ENCODE measurements at places on chromosomes 3 and 15.

DNA sequence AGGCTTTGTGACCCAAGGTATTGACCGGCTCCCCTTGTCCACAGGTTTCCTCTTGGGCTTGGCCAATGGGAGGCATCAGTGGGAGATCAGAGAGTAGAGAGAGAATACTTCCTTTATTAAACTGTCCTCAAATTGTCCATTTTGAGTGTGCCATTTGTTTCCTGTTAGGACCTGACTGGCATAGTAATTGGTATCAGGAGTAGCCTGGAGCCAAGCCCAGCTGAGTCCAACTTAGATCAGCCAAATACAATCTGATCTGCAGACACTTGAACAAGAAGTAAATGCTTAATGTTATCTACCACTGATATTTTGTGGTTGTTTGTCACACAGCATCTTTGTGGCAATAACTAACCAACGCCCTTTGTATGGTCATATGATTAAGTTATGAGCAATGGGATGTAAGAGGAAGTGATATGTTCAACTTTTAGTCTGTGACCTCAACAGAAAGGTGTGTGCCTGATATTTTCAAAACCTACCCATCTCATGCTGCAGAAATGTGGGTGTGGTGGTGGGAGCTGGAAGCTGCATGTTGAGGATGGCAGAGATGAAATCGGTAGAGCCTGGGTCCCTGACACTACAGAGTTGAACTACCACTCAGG is 13.3 kb downstream of the MYD88 start:
- no peak for DNase-seq

DNA sequence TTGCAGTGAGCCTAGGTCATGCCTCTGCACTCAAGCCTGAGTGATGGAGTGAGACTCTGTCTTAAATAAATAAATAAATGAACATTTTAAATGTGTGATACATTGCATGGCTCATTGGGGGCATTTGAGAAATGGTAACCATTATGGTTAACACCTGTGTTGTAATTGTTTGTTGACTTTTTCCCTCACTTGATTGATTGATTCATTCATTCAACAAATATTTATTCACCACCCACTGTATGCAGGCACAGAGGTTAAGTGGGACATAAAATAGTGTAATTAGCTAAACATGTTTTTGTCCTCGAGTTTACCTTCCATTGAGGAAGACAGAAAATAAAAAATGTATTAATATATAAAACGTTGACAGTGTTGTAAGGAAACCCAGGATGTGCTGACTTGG is 127.1 kb upstream of the ANKRD28 start:
- no peak for DNase-seq

DNA sequence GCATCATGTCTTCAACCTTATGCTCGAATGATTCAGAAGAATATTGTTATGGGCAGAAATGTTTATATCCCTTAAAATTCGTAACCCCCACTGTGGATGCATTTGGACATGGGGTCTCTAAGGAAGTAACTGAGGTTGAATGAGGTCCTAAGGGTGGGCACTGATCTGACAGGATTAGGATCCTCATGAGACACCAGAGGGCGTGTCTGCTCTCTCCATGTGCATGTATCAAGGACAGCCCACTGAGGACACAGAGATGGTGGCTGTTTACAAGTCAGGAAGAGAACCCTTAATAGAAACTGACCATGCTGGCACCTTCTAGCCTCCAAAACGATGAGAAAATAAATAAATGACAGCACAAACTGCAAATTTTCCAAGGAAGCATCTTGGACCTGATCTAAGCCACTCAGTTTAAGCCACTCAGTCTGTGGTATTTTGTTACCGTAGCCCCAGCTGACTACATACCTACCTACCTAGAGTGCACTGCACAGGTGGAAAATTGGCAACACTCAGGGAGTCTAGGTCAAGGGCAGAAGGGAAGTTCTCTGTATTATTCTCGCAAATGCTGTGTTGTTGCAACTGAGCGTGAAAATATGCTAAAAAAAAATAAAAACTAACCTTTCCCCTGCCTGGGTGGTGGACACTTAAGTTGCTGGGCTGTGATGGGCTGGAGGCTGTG is 126.6 kb downstream of the TJP1 start:
- DNase-seq = no peak

- DNase-seq = peak; percentile 75
Observed at GRCh38 chr3:50347187-50347813, 1.8 kb upstream of the ZMYND10 start.

GRCh38 chr3:59386165-59386564 is 336.3 kb upstream of the CFAP20DC start:
- peak; percentile 63 for DNase-seq

- DNase-seq = no peak
Observed at GRCh38 chr15:68852461-68852860, 31.8 kb upstream of the ANP32A start.

- DNase-seq = no peak
Observed at GRCh38 chr3:138438896-138439295, 4.5 kb downstream of the ESYT3 start.

- no peak for DNase-seq
Observed at GRCh38 chr3:155184011-155184410, 103.9 kb downstream of the MME start.

DNA sequence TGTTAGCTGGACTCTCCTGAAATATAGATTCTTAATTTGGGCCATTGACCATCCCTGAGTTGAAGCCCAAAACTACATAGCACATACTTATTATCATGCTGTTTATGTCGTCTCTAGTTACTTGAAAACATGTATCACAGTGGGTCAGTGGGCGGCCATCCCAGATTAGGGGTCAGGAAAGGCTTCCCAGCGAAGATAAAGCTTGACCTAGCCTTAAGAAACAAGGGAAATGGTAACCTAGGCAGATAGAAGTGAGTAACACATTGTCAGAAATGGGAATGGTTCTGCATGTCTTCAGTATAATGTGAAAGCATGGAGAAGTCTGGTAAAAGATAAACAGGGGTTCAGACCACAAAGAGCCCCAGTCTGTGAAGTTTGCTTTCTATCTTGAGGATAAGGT is 124.7 kb downstream of the C3orf70 start:
- no peak for DNase-seq

GRCh38 chr3:194824701-194825111 is 139.0 kb downstream of the FAM43A start:
- DNase-seq = no peak

- no peak for DNase-seq
Observed at GRCh38 chr3:64748244-64748904, 60.6 kb upstream of the ADAMTS9 start.

DNA sequence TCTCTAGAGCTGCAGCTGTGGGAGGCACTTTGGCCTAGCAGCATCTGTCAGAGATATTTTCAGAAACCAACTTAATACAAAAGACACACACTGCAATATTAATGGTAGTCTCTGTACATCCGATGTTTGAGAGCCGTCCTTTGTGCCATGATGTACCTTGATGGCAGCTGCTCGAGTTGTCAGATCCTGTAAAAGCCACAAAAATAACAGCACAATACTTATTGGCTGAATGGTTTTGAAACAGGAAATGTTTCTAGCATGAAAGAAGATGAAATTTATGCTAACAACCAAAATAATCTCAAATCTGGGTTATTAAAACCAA is 445.5 kb upstream of the TBL1XR1 start:
- DNase-seq = no peak

DNA sequence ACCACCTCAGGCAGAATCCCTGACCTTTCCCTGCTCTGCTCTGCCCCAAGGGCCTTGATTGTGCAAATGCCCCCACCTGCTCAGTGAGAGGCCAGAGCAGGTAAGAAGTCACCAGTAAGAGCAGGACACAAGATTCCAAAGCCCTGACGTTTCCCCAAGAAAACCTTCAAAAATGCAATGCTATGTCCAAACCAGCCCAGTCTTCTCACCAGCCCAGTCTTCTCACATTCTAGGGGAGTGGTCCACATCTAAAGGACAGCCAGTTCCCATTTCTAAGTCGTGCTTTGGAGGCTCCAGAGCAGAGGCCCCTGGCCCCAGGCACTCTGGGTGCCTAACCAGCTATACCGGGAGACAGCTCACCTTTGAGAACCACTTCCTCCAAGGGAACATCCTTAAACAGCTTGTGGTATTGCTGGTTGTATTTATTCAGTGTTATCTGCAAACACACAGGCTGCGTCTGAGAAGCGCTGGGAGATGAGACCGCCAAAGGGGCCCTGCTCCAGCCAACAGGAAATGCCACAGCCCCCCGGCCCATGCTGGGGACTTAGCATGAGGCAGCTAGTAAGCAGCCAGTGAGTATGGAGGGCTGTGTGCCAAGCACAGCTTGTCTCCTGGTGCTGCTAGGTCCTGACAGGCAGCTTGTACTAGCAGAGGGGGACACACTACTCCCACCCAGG is 29.3 kb downstream of the GRAMD2A start:
- DNase-seq = no peak

GRCh38 chr15:78065284-78065872 is 12.1 kb downstream of the TBC1D2B start:
- DNase-seq = no peak

- DNase-seq = no peak
Observed at GRCh38 chr3:160796813-160797164, 40.8 kb downstream of the PPM1L start.

GRCh38 chr15:68525815-68526214 is 53.0 kb upstream of the CORO2B start:
- DNase-seq = no peak

- no peak for DNase-seq
Observed at GRCh38 chr3:12472796-12473195, 11.5 kb upstream of the TSEN2 start.

DNA sequence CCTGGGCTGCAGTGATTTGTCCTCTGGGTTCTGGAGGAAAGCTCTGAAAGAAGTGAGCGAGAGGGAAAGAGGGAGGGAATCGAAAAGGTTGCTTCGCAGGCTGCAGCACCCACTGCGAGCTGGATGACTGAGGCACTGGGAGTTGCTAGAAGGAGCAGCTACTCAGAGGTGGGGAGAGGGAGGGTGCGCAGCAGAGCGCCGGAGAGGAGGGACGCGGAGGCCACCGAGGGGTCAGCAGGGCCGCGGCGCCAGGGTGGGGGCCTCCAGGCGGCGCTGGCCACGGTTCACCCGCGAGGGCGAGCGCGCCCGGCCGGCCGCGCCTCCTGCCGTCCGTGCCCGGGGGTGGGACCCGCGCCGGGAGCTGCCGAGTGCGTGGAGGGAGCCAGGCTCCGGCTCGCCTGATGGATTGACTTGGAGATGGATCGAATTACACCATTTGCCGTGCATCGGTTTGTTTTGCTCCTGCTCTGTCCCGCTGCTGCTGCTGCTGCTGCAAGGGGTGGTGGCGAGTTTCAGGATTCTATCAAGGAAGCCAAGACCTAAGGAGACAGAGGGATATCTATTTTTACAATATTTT is at the start of gene SEMA6D:
TSS of gene SEMA6D (plus strand) at position 470 of the 577 bp plus-strand sequence. CDS start 42,294 bp downstream, outside the sequence.
- peak; percentile 44 for DNase-seq

DNA sequence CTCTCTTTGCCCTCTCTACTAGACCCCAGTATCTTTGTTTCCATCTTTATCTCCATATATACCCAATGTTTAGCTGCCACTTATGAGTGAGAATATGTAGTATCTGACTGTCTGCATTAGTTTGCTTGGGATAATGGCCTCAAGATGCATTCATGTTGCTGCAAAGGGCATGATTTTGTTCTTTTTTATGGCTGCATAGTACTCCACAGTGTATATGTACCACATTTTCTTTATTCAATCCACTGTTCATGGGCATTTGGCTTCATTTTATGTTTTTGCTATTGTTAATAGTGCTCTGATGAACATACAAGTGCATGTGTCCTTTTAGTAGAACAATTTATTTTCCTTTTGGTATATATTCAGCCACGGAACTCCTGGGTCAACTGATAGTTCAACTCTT is 671.5 kb upstream of the GRM7 start:
- no peak for DNase-seq

DNA sequence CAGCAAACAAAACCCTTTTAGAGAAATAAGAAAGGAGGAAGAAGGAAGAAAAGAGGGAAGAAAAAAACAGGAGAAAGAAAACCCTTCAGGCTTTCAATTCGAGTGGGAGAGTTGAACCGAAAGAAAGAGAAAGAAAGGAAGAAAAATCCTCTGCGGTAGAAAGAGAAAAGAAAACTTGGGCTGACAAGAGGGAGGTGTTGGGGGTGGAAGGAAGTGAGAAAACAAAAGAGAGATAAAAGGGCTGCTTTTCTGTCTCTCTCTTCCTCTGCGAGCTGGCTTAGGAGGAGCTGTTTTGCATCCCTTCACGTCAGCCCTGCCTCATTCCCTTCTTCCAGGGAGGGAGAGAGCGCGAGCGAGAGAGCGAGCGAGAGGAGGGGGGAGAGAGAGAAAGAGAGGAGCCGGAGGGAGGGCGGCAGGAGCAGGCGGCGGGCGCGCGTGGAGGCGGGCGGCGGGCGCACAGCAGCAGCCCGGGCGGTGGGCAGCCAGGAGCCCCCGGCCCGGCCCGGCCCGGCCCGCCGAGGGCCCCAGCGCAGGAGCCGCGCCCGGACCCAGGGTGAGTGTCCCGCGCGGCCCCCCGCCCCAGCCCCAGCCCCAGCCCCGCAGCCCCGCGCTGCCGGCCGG is at the start of gene ZNF710:
TSS of gene ZNF710 (plus strand) at position 263 of the 621 bp plus-strand sequence. CDS start 65,814 bp downstream, outside the sequence.
- peak; percentile 87 for DNase-seq

GRCh38 chr15:34900748-34901147 is 68.8 kb downstream of the AQR start:
- DNase-seq = no peak

DNA sequence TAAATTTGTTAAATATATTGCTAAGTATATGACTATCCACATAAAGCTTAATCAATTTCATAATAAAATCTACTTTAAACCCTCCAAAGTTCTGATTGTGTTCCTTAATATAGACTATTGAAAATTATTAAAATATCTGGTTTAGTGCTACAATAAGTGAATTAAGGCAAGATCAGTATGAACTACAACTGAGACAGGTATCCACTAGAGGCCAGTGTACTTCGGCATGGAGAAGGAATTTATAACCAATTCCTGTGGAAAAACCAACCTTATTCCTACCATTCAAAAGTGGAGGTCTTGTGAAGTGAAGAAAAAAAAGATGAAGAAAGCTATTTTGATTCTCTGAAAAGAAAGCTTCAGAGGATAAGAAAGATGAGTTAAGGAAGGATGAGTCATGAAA is 237.7 kb downstream of the SUCLG2 start:
- DNase-seq = no peak

GRCh38 chr15:29968895-29969561 is 113.7 kb upstream of the GOLGA8J start:
- no peak for DNase-seq

- DNase-seq = no peak
Observed at GRCh38 chr3:112793326-112794081, 53.2 kb downstream of the CD200R1L start.

GRCh38 chr3:141049681-141050080 is 1.5 kb upstream of the SPSB4 start:
- no peak for DNase-seq

DNA sequence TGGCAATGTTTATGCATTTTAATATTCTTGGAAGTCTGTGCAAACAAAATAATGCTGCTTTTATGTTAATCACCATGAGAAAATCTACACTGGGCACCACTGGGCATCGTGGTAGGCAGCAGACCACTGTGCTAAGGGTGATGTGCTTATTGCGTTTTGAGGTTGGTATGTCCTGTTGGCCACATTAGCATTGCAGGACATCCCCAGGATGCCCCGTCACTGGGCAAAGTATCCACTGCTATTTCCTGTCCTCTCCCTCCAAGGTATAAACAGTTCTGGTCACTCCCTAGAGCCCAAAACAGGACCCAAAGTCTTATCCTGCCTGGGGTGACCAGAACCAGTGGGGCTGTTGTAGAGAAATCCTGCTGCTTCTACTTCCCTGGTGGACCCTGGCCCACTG is 284.2 kb upstream of the ROPN1 start:
- DNase-seq = no peak

Data from GM13977 (cell line).